ENCODE measurements at places on chromosomes 1 and 21.

DNA sequence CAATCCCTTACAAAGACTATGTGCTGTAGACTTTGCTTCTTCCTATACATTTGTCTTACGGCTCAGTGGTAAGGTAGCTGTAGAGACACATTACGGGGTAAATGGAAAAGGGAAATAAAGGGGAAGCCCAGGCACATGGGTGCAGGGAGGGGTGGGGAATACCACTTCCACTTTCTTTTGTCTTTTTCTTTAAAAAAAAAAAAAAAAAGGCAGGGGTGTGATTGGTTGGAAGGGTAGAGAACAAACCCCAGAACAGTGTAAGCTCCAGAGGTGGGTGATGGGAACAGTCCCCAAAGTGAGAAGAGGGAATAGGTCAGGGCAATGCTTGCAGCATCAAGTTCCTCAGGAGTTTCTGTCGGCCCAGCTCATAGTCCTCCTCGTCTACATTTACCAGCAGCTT is 3.9 kb downstream of the NIT1 start:
- DNase-seq: no peak

DNA sequence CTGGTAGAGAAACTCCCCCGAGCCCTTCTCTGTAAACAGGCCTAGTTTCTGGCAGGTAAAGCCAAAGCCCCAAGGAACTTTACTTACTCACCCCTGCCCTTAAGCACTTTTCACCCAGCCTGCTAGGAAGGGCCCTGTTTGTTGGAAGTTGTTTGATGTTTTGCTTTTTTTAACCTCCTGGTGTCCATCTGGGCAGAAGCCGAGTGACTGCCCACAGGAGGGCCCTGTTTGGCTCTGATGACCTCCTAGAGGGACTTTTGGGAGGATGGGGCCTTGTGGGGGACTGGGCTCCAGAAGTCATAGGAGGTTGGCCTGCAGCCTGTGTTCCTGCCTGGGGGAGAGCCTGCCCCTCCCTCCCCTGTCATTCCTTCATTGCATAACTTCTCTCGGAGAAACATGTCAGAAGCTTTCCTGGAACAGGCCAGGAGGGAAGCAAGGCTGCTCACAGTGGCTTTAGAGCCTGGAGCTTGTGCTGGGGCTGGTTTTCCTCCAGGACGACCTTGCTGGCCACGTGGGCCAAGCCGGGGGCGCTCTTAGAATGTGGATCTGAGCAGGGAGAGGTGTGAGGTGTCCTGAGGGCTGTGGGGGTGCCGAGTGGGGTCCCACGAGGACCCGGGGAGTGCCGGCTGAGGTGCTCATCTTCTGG is 33.9 kb downstream of the COQ8A start:
- DNase-seq: no peak

- DNase-seq: peak; percentile 36
Measured at GRCh38 chr1:103525114-103525606, 339 bp upstream of the RNPC3 start.

- DNase-seq: no peak
Measured at GRCh38 chr1:35441926-35442579, 115.2 kb downstream of the KIAA0319L start.

GRCh38 chr21:16084776-16085364 is 355.1 kb downstream of the USP25 start:
- peak; percentile 85 for DNase-seq

DNA sequence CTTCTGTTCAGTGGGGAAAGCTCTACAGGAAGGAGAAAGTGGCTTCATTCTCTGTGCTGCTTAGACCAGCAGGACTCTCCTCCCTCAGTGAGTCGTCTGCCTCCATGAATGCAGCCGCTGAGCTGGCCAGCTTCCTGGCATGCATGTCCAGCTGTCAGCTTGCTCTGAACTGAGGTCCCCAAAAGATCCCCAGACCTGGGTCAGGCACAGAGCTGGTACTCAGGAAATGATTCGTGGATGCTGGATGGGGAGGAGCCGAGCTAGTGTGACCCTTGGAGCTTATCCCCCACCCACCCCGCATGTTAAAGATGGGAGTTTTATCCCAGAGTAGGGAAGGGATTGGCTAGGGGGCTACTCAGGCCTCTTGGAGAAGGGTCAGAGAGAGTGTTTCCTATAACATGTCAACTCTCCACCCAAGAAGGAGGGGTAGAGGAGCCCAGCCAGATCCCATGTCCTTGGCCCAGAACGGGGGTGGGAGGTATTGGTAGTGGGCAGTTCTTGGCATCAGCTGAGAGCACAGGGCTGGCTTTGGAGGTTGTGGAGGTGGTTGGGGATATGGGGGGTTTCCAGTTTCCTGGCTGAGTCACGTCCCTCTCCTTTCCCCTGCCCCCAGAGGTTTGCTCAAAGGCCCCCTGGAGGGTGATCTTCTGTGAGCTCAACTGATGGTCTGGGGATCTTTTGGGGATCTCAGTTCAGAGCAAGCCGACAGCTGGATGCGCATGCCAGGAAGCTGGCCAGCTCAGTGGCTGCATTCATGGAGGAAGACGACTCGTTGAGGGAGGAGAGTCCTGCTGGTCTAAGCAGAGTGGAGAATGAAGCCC is 110.1 kb downstream of the FOXD2 start:
- no peak for DNase-seq

GRCh38 chr1:6523566-6523965 is 30.7 kb downstream of the NOL9 start:
- DNase-seq: no peak

GRCh38 chr1:43554444-43554992 is 23.8 kb downstream of the PTPRF start:
- no peak for DNase-seq

GRCh38 chr1:211335522-211336157 is 9.0 kb downstream of the TRAF5 start:
- DNase-seq: no peak

GRCh38 chr1:116952738-116953275 is 43.1 kb downstream of the PTGFRN start:
- DNase-seq: no peak

- no peak for DNase-seq
Measured at GRCh38 chr1:25573591-25573930, 30.2 kb downstream of the LDLRAP1 start.

DNA sequence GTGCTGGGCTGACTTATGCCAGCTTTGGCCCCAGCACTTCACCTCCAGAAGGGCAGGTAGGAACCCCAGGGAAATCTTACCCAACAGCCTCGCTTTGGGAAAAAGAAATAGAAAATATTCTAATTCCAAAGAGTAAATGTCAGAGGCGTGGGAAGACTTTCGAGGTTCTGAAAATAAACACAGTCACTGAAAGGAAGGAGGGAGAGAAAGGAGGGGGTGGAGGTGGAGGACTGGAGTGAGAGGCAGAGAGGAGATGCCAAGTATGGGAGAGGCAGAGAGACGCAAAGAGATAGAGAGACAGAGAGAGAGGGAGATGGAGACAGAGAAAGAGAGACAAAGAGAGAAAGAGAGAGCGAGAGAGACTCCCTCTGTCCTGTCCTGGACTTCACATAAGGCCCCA is 395.0 kb downstream of the PTPRU start:
- no peak for DNase-seq

DNA sequence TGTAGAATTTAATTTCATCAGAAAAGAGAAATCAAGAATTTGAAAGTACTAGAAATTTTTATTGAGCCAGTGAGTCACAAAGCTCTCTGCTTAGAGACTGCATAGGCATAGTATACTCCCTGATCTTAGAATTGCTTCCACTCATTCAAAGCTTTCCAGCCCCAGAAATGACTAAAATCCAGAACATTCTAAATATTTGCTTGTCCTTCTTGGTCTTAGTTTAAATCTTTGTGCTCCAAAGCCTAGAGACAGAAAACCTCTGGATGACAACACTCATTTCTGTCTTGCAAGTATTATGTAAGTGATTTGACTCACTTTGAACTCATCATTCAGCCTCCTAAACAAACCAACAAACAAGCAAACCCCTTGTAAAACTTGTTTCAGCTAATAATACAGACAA is 74.2 kb downstream of the PTPRC start:
- no peak for DNase-seq

DNA sequence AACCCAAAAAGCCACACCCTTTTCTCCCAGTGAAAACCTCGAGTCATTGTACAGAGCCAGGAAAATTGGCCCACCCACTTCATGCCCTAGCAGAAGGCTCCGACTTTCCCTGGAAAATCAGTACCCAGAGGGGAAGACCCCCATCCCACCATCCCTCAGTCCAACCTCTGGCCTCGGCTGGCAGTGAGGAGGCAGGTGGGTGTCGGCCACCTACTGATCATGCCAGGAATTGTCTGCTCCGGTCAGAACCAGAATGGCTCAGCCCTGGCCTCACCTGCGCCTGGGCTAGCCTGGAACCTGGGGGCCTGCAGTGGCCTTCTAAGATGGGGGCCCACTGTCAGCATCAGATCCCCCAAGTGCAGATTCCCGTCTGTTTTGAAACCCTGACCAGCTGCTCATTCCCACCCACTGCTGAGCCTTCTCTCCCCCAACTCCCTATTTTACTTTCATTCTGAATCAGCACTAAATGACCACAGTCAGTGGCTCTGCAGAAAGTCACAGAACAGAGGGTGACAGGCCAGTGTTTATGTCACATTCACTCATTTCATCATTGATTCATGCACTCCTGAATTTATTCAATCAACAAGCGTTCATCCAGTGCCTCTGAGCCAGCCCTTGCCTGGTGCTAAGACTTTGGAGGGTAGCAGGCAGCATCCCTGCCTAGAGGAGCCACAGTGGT is 3.0 kb upstream of the S100A9 start:
- DNase-seq: no peak

- no peak for DNase-seq
Measured at GRCh38 chr1:1799716-1800115, 21.4 kb upstream of the NADK start.

DNA sequence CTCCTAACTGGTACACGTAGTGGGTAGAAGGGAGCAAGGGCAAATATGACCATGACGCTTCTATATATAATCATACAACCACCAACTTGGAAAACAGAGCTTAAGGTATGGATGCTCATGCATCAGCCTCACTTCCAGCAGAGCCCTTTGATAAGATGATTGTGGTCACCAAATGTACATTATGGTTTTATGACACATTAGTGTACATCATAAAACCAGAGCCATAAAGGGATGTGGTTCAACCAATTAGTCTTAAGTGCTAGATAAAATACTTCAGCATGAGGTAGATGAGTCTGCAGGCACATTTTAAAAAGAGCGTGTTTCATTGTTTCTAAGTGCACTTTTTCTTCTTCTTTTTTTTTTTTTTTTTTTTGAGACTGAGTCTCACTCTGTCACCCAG is 43.7 kb downstream of the NIBAN1 start:
- DNase-seq: no peak

- no peak for DNase-seq
Measured at GRCh38 chr1:21604208-21604957, 64.8 kb downstream of the RAP1GAP start.

- no peak for DNase-seq
Measured at GRCh38 chr1:62481681-62482080, 44.8 kb downstream of the USP1 start.

DNA sequence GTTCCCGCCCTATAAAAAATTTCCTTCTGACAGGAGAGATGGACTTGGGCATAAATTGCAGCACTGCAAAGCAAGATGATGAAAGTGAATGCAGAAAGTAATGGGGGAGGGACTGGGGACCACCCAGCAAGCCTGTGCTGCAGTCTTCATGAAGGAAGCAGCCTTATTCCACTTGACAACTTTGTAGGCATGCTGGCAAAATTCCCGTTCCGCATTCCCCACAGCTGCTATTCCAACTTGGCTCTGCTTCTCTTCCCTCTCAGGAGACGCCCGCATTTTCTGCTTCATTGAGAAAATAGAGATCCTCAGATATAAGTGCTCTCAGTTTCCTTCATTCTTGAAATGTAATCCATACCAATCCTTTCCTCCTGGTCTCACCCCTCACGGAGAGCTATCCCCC is 2.4 kb downstream of the HMGB4 start:
- DNase-seq: peak; percentile 50

- no peak for DNase-seq
Measured at GRCh38 chr1:162689745-162690671, 57.7 kb downstream of the DDR2 start.

DNA sequence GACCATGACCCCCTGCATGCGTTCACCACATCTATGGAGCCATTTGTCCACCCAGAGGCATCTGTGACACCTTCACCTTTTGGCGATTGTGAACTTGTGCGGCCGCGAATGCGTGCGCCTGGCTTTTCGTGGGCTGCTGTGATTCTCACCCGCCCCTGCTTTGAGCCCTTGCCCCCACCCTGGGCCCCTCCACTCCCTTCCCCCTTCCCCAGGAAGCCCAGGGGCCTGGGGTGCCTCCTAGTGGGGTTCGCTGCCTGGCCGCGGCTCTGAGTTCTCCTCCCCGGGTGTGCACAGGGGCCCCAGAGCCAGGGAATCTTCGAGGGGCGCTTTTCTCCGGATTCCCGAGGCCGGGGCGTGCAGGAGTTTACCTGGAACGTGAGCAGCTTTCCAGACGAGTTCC is 97.9 kb upstream of the ACTRT2 start:
- no peak for DNase-seq

DNA sequence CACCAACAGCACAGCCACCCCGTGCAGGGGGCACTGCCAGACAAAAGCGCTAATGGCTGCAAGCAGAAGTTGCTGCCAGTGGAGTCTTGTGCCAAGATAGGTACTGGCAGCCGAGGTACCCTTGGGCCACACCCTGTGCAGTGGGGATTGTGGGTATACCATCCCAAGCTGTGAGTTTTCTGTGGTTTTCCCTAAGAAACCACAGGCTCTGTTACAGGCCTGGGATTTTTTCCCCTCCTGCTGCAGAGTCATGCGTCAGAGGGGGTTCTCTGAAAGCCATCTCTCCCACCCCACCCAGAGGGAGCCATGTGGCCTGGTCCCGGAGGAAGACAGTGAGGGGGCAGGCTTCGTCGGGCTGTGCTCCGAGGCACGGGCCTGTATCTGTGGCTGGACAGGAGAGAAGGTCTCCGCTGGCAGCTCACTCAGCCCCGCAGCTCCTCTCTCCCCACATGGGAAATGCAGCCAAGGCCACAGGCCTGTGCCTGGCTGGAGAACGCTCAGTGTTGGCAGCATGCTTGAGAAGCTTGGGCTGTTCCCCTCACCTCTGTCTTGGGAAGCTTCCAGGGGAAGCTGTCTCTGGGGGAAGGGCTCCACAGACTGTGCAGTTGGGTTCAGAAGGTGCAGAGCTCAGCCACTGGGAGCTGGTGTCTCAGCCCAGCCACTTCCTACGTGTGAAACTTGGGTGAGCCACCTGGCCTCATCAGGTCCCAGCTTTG is 42.5 kb downstream of the NEK2 start:
- peak; percentile 65 for DNase-seq

Measured in femur (tissue), 1 donor.